ENCODE measurements at places on chromosomes 5 and 9. TPM values are rescaled to one million over a fixed set of nuclear protein-coding genes. Genes with fewer than 3 reads are reported as not detected.

The SPATA31E1 gene
- not detected for total RNA-seq

The PCDHGC4 gene
- 4.2 TPM for total RNA-seq

The ADRA1B gene
- 0.26 TPM for total RNA-seq

The PDE6A gene
- not detected for total RNA-seq

The GFM2 gene
- total RNA-seq: 39.4 TPM

The TEX48 gene
- not detected for total RNA-seq

The PRSS3 gene
- 14.8 TPM for total RNA-seq

The KIAA0825 gene
- total RNA-seq: 3.8 TPM

The CATSPER3 gene
- 0.10 TPM for total RNA-seq

The KCNIP1 gene
- total RNA-seq: not detected

The SLC45A2 gene
- 0.17 TPM for total RNA-seq

The PTTG1 gene
- 12.8 TPM for total RNA-seq

All from smooth muscle cell of the pulmonary artery (primary cell).